NCI-H187 (cell line): ENCODE measurements at places on chromosomes 16 and 17.
A peak's percentile ranks its signal among the peaks of the same experiment; 100 is the strongest.

- no peak for DNase-seq
Observed at GRCh38 chr17:75763613-75764416, 1.2 kb downstream of the GALK1 start.

DNA sequence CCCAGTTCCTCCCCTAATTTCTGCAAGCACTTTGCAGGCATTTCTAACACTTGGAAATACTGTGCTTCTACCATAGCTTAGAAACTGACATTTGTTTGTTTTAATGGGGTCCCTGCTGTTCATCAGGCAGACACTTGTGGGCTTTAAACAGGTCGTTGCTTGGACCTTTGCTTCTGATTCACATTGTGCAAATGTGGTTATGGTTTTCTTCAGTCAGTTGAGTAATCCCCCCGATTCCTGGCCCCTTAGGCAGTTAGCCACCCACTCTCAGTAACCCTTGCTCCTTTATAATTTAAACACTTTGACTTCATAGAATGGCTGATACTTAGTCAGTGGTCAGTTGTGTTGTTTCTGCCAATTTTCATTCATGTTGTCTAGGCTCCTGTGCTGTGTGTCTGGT, 39.4 kb downstream of the SLC47A1 start:
- DNase-seq = no peak

DNA sequence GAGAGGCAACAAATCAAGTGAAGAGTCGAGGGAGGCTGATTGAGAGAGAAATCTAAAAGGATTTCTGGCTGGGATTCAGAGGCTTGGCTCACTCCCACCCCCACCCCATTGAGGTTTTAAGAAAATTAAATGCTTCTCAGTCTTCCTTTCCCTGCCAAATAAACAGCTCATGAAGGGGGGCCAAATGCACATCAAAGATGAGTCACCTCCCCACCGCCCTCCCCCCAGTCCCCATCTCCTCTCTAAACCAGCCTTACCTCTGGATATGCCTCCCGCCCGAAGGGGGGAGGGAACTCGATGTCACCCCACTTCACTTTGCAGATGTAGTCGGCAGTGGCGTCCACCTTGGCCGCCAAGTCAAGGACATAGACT, 11.6 kb downstream of the ACLY start:
- DNase-seq = peak; percentile 61

DNA sequence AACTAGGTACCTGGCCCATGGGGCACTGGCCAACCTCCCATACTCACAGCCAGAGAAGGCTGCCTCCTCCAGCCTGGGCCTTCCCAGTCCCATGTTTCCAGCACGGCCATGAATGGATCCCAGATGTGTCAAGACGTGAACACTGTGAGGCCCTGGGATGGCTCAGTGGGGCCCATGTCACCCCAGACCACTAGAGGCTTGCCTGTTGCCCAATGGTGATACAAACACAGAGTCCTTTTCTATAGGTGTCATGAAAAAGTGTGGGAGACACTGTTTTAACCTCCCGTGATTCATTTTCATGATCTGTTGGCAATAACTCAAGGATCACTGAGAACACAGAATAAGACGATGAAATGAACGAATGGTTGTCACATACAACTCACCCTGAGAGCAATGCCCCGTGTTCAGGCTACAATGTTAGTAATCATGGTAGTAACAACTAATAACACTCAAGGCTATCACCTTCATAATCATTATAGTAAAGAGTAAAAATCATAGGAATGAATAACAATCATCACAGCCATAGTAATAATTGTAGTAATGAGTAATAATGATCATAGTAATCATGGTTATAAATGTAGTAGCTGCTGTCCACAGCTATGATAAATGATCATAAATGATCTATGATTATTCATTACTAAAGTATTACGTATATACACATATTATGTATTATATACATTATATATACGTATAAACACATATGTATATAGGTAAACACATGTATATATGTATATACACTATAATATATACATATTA, 64.0 kb downstream of the DYNLRB2 start:
- DNase-seq = no peak

DNA sequence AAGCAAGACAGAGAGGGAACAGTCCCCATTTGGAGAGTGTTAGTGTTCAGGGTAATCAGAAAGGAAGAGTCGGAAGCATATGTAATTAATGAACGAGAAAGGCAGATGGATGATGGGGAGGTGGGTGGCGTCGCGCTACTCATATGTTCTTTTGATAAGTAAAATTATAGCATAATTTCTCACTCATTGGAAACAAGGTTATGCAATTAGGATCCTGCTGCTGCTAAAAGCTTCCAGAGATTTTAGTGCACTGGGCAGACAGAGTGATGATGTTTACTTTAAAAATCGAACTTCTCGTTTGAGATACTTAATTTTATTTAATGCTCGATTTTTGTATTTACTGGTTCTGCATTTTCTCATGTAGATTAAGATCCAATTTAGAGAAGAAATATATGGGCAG, 96.2 kb downstream of the PRKCA start:
- DNase-seq = no peak

GRCh38 chr16:70160388-70160787, 13.2 kb upstream of the CLEC18C start:
- DNase-seq = no peak

- no peak for DNase-seq
Observed at GRCh38 chr17:55870044-55870443, 119.2 kb downstream of the PCTP start.

- no peak for DNase-seq
Observed at GRCh38 chr17:68327823-68328557, 36.7 kb downstream of the ARSG start.

GRCh38 chr16:84786605-84787262, 33.1 kb upstream of the CRISPLD2 start:
- peak; percentile 8 for DNase-seq
